Bronchial epithelial cell (primary cell): ENCODE measurements at places on chromosomes 4 and X. TPM values are rescaled to one million over a fixed set of nuclear protein-coding genes. Genes with fewer than 3 reads are reported as not detected.

Gene KANTR
- total RNA-seq, result 4.5 and 5.5 TPM in 2 replicates

Gene PWWP3B
- under 0.01 and 0.64 TPM in 2 replicates for total RNA-seq

GRCh38 chrX:11566173-11566572 is 99.5 kb downstream of the ARHGAP6 start:
- no peak for DNase-seq

- no peak for DNase-seq
Measured at GRCh38 chr4:109588176-109588575, 28.1 kb downstream of the MCUB start.

DNA sequence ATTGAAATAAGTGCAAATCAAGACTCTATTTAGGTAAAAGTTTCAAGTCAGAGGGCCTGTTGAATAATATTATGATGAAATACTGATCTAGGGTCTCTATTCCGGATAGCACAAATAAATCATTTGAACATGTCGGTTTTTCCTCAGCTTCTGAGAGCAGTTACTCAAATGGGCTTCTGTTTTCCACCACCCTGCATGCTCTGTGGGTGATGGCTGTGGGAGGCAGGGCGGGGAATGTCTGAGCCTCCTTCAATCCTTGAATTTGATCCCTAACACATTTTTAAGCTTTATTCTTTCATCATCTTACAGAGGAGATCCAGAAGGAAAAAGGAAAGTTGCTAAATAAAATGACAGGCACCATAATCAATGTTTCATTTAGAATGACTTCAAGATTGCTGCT is 8.5 kb downstream of the UNC5C start:
- no peak for DNase-seq

DNA sequence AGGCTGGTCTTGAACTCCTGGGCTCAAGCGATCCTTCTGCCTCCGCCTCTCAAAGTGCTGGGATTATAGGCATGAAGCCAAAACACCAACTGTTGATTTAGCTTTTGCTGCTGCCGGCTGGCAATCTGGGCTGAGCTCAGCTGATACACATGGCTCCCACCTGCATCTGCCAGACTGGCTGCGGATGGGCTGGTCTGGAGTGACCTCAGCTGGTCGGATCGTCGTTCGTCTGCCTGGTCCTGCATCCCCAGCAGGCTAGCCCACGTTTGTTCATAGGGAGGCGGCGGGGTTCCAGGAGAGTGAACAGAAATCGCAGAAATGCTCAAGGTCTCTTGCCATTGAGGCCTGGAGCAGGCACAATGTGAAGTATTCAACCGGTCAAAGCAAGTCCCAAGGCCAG is 74.4 kb upstream of the DDX3X start:
- no peak for DNase-seq

Gene DUX4
- total RNA-seq, result not detected in 2 replicates

GRCh38 chr4:188008377-188008776 is 12.8 kb downstream of the ZFP42 start:
- DNase-seq, result peak; percentile 31

DNA sequence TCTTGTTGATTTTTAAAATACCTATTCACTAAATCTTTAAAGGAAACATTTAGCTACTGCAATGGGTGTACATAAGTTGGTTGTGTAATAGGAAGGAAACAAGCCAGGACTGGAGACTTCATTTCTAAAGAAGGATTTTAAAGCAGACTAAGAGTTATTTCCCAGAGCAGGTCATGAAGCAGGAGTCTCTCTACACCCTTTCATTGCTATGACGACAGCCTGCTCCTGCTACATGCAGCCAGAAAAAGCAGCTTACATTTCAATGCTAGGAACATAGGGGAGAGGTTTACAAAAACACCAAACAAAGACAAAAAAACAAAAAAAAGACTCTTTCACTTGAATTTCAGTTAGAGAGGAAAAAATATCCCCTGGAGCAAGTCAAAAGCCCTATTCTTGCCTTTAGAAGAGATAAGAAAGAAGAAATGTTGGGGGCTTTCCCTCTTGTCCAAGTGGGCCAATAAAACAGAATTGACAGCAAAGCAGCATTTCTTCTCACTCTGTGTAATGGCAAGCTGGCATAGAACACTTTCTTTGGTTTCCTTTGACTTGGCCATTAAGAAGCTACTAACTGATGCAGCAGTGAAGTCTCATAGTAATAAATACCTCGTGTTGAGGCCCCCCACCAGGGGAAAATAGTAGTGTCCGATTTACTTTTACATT is 3.4 kb downstream of the SPARCL1 start:
- peak; percentile 86 for DNase-seq

Gene PCDH7
- total RNA-seq, result 12.1 and 16.4 TPM in 2 replicates

Gene XPNPEP2
- total RNA-seq, result not detected in 2 replicates

Gene MAOB
- under 0.01 and 0.13 TPM in 2 replicates for total RNA-seq

DNA sequence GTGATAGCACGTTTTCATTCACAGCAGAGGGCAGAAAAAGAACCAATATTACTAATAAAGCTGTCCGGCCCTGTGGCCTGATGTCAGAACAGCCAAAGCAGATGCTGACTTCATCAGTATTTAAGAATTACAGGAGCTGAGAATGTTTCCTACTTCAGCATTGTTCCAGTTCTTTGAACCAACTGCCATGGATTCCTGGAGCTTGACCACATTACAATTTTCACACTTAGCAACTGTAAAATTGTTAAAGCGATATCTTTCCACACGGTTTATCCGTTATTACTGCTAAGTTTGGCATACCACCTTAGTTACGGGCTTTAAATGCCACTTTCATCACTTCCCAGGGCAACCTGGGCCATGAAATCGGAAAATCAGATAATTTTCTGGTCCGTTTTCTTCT is 118.2 kb downstream of the EPHA5 start:
- no peak for DNase-seq

Gene ZCCHC13
- total RNA-seq, result not detected in 2 replicates

GRCh38 chrX:21374994-21375707 is 933 bp downstream of the CNKSR2 start:
- no peak for DNase-seq

DNA sequence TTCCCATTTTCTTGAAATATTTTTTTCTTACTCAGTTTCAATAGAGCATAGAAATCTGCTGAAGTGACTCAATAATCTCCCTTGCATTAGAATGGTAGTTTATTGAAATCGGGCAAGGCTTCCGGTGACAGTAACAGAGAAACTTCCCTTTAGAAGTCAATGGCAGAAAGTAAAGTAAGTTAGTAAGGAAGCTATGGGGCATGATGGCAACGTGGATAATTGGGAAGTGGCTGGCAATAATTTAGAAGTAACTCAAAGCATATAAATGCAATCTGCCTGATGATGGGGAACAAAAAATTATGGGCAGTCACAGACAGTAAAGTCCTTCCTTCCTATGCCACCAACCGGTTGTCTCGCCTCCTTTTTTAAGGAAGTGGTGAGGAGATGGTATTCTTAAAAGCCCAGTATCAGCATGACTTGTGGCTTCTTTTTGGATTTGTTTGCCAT is 7.6 kb downstream of the CYBB start:
- no peak for DNase-seq

GRCh38 chr4:2728806-2729532 is 27.2 kb downstream of the TNIP2 start:
- no peak for DNase-seq

GRCh38 chr4:73109493-73109892 is 40.0 kb upstream of the COX18 start:
- no peak for DNase-seq

Gene PCDH10
- under 0.01 TPM in 2 replicates for total RNA-seq
